ENCODE measurements at places on chromosomes 1 and 21. TPM values are rescaled to one million over a fixed set of nuclear protein-coding genes. Genes with fewer than 3 reads are reported as not detected.

DNA sequence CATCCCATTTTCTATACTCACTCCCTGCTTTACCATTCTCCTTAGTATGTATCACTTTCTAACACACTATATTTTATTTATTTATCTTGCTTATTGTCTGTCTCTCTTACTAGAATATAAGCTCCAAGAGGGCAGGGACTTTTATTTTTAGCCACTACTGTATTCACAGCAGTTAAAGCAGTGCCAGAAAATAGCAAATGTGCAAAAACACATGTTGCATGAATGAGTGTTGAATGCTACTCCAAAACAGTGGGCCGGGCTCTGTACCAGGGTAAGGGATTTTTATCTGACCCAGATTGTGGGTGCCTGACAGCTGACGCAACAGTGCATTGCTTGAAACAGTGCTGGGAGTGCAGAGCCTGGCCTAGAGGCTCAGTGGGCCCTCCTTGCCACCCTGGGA, 24.7 kb downstream of the COL16A1 start:
- DNase-seq = no peak
- H3K4me1 ChIP-seq = peaks cover 41% of the 10 kb centered on the region
- H3K36me3 ChIP-seq = peaks cover 37% of the 10 kb centered on the region

The FCRLB gene
- total RNA-seq = 0.40 TPM

The SLC22A15 gene
- total RNA-seq = 0.53 TPM

GRCh38 chr1:230807561-230808280, 60.5 kb downstream of the CAPN9 start:
- peak overlapping the region; percentile 90 for H3K27ac ChIP-seq
- H3K27me3 ChIP-seq = no peaks in the 10 kb centered on the region
- no peak overlapping the region for H3K4me3 ChIP-seq
- no peak for DNase-seq
- H3K36me3 ChIP-seq = no peaks in the 10 kb centered on the region

The FCGR3B gene
- total RNA-seq = 0.13 TPM
